ENCODE measurements at places on chromosomes 5 and 9.

- DNase-seq, result no peak
These were observed 534.5 kb downstream of the BNC2 start for GRCh38 chr9:16335788-16336580.

- DNase-seq, result no peak
These were observed 28.0 kb downstream of the SKP2 start for GRCh38 chr5:36179950-36180349.

DNA sequence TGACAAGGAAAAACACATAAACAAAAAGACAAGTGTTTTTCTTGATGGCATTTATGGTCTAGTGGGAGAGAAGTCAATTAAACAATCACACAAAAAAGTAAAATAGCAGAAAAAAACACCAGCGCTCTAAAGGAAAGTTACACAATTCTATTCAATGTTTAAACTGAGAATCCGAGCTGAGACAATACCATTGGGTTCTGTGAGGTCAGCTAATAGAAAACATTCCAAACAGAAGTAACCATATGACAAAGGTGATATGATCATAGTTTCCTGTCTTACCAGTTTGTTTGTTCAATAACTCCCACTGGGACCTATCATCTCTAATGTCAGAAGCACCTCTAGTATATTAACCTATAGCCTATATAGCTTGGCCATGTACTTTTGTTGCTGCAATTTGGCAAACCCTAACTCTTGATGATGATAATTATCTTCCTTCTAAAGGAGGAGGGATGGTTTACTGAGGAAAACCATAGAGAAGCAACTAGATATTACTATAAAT is 1030.0 kb downstream of the CDH12 start:
- DNase-seq, result no peak

DNA sequence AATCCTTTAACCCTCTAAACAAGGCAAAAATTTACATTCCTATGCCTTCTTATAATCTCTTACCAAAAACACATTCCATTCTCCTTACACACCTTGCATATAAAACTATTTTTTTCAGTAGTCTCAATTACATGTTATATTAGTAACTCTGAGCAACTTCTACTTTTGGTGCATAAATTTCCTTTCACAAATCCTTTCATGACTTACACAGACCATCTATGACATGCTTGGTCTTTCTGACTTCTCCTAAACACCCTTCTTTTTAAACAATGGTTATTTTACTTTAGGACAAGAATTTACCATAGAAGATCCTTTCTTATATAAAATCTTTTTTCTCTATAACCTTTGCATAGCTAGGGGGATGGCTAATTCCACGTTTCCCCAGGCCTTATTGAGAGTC is 208.0 kb upstream of the ARRDC3 start:
- no peak for DNase-seq

DNA sequence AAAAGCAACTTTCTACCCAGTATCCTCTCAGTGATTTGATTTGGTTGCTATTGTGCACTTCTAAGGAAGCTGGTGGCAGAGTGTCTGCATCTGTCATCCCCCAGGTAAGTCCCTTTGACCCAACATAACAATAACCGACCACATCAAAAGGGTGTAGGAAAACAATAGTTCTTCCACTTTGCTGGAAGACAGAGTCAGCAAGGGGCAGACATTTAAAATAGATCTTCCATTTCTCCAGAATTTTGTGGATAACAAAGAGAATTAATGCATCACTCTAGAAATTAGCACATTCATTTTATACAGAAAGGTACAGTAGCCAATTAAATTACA is 177.5 kb downstream of the EBF1 start:
- DNase-seq, result no peak

DNA sequence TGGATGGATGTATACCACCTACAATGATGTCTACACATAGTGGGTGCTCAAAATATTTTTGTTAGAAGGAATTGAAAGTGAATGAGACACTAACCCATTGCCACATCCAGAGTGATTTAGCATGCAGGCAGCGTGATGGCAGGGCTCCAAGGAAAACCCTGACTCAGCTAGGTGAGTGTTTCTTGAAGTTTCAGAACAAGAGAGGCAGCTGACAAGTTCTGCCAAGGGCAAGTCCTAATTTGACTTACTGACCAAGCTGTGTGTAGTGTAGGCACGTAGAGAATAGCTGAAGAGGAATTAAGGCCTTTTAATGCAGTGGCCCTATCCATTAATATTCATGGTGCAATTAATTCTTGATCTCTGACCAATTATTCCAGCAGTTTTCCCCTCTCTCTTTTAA is 107.8 kb upstream of the ATP10B start:
- no peak for DNase-seq

DNA sequence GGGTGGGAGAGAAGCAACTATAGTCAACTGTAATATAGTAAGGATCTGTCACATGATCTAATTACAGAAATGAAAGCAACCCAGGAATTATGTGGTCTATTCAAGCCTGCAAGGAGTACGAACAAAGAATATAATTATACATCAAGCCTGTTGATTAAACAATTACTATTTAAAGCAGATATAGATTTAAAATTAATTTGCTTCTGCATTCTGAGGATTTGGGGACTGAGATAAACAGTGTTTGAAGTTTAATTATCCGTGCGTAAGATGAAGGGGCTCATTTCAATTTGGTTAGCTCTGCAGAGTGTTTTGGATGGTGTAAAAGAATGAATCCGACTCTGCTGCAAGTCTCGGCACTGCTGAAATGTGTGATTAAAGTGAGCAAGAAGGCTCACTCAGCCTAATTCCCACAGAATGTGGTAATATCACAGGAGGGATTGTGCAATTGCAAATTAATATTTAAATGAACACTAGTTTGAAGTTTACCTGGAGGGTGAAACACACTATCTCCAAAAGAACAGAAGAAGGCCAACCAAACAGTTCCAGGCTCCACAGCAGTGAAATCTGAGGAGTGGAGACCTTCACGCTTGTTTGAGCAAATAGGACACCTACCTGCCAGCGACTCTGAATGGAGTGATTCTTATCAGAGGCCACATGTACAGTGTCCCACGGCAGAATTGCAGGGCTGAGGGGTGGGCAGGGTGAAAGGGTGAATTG is 420.6 kb upstream of the SLC30A5 start:
- DNase-seq, result no peak

DNA sequence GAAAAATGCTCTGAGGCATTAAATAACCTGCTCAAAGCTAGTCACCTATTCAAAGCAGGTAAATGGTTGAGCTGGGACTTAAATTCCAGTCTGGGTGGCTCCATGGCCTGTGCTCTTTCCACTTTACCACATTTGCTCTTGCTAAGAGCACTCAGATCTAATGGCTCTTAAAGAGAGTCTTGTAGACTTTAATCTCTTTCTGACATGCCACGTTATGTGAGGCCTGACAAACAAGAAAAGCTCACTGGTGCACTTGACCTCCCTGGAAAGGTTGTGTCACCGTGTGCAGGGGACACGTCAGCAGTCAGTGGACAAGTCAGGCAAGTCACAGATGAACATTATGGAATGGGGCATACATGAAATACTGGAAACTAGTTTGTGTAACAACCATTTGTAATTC is 129.9 kb upstream of the RPS23 start:
- no peak for DNase-seq

GRCh38 chr9:112629671-112630485 is 88.0 kb downstream of the INIP start:
- DNase-seq, result no peak

DNA sequence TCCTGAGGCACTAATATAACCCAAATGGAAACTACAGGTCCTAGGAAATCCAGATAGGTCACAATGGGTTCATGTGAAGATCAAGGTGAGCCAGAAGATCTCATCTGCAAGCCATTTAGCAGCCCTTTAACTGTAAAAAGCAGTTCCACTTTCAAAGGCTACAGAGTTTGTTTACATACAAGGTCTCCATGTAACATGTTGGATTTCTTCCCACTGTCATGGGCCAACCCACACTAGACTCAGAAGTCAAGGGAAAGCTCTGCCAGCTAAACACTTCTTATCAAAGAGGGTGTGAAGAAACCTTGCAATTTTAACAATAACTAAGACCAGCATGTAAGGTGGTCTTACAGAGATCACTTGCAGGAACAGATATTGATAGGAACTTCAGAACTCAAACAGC is 3.8 kb upstream of the CTNNAL1 start:
- DNase-seq, result no peak

DNA sequence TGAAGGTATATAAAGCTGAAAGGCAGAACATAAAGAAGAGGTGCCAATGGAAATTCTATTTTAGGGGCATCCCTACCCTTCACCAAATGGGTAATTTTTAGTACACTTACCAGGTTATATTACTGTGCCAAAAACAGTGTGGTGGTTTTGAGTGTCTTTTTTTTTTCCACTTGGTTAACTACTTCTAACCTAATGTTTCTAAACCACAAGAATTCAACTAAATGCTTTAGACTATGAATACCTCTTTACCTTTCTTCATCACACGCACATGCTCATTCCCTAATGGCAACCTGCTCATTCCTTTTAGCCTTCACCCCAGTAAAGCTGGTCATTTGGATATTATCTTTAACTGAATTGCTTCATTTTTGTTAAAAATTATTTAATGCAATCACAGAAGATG is 215.6 kb downstream of the PIK3R1 start:
- no peak for DNase-seq

GRCh38 chr5:141567513-141568117 is 51.2 kb downstream of the DIAPH1 start:
- DNase-seq, result no peak

GRCh38 chr5:82905986-82906385 is 171.2 kb downstream of the TMEM167A start:
- no peak for DNase-seq

DNA sequence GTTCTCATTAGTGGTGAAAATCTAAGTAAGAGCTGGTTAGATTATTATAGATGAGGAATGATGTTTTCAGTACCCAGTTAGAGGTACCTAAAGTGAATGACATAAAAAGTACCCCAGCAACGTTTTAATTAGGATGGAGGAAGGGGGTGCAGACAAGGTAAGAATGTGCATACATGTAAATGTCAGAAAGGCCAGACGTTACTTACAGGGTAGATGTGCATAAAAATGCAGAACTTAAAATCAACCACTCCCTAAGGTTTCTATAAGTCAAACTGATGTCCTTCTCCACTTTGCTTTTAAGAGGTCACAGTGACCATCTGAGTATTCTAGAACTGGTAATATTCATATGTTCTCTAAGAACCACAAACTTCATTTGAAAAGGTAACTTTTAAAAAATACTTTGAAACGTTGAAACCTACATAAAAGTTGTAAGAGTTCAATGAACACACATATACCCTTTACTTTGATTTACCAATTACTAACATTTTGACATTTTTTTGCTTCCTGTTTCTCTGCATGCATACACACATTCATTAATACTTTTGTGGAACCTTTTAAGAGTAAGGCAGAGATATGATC is 18.8 kb downstream of the ACTL7A start:
- no peak for DNase-seq

GRCh38 chr9:109193974-109194556 is 27.0 kb upstream of the FRRS1L start:
- no peak for DNase-seq

GRCh38 chr5:124310453-124310852 is 436.0 kb downstream of the ZNF608 start:
- no peak for DNase-seq

DNA sequence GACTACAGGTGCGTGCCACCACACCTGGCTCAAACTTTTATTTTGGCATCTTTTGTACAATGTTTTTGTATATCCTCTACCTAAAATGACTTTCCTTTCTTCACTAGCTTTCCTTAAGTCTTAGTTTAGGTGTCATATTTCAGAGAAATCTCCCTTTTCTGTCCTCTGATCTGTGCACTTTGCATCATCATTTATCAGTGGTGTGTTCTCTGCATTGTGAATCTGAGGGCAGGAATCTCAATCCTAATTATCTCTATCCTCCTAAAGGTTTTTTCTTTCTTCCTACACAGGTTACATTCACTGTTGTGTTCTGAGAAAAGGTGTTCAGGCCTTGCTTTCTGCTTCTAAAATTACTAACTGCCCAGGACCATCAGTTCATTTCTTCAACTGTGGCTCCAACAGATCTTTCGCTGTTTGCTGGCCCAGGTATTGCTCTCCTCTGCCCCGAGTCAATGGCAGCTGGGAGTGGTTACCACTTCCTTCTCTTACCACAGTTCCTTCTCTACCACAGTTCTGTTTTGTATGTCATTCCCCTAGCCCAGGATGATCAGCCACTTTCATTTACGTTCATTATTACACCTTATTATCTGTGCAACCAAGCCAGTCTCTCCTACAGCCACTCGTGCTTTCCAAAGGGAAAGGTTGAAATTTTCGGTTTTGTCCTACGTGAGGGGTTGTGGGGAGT is 14.0 kb downstream of the TGFBR1 start:
- no peak for DNase-seq

- no peak for DNase-seq
These were observed 34.3 kb downstream of the KCNIP1 start for GRCh38 chr5:170538096-170538465.

GRCh38 chr5:109668668-109669422 is 20.9 kb upstream of the MAN2A1 start:
- DNase-seq, result no peak

- DNase-seq, result no peak
These were observed 95.5 kb upstream of the RAPGEF1 start for GRCh38 chr9:131835151-131835910.

- no peak for DNase-seq
These were observed 21.0 kb upstream of the UBLCP1 start for GRCh38 chr5:159241946-159242552.

DNA sequence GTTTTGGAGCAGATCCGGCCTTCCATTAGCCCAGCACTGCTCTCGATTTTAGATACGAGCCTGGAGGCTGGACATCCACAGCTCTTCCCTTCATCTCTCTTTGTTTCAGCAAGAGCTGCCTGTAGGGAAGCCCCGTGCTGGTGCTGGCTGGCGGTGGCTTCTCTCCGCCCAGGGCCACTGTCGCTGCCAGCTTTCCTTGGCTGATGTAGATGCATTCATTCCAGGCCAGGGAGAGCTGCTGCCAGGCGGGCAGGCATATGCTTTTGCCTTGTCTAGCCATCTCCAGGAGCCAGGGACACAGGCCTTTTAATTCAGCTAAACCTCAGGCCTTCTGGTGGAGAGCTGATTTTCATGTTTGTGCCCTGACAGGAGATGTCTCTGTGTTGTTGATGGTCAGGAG is 409.3 kb upstream of the CLINT1 start:
- no peak for DNase-seq

- no peak for DNase-seq
These were observed 43.1 kb downstream of the COL27A1 start for GRCh38 chr9:114198249-114199040.

DNA sequence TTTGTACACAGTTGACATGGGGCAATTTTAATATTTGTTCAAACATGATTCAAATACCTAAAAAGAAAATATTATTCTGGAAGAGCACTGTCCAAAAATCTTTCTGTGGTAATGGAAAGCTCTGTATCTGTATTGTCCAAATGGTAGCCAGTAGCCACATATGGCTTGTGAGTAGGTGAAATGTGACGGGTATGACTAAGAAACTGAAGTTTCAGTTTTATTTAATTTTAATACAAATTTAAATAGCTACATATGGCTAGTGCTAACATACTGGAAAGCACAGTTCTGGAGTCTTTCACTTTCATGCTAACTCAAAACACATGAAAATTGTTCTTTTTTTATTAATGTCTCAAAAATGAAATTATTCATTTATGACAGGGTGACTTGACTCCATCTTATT is 132.6 kb downstream of the PLK2 start:
- DNase-seq, result no peak

All from midbrain (tissue), 1 donor.